ENCODE measurements at places on chromosomes 2 and 18. TPM values are rescaled to one million over a fixed set of nuclear protein-coding genes. Genes with fewer than 3 reads are reported as not detected.

GRCh38 chr2:239818531-239819011, 206.6 kb downstream of the NDUFA10 start:
- no peak for DNase-seq

- DNase-seq = no peak
Observed at GRCh38 chr2:219985017-219985416, 357.6 kb downstream of the SLC4A3 start.

GRCh38 chr2:67510745-67511144, 113.6 kb downstream of the ETAA1 start:
- no peak for DNase-seq

DNA sequence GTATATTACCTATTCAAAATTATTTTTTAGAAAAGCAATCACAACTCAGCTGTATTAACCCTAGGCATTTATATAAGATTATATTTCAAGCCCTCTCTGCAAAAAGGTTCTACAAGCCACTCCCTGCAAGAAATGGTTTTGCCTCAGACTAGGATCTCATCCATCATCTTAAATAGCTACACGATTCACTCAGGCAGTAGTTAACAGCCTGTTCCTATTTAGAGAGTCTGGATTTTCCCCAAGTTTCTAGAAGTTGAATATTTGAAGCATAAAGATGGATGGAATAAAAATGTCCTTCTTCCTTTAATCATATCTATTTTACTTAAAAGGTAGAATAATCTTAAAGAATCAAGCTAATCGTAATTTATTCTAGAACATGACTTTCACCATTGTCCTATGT, 167.1 kb upstream of the STK17B start:
- DNase-seq = no peak

Gene CHAC2
- 2.1 TPM for total RNA-seq
